ENCODE measurements at places on chromosomes 12 and 14.

GRCh38 chr14:22073801-22074200, 400.2 kb upstream of the OR4E1 start:
- DNase-seq, result no peak

DNA sequence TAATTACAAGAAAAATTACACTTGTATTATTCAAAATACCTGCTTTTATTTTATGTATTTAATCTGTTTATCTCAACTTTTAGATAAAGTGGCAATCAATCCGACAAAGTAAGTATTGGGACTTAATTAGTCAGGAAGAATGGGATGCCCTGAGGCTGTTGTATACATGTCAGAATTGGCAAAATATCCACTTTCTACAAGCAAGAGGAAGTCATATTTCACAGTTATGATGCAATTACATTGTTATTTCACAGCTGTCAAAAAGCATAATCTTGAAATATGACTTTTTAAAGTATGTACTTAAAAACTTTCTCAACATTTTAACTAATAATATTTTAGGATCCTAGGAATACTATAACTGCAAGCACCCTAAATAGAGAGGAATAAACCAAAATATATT, 357.1 kb upstream of the MGAT4C start:
- DNase-seq, result no peak

DNA sequence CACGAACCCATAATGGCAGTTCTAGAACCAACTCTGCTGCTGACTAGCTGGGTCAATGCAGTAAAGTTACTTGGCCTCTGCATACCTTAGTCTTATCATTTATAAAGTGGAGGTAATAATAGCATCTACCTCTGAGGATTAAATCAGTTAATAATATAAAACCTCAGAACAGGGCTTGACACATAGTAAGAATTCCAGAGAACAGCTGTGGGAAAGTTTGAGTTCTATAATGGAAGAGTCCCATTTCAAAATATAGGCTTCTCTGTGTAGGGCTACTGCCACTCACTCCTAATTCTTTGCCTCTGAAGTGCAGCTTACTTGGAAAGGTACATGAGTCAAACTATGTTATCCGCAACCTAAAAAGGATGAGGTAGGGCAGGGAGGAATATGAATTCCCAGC, 269.2 kb upstream of the PRKD1 start:
- no peak for DNase-seq

GRCh38 chr12:104799458-104799857, 158.6 kb downstream of the SLC41A2 start:
- DNase-seq, result no peak

GRCh38 chr14:54058505-54058904, 101.9 kb upstream of the BMP4 start:
- DNase-seq, result no peak

DNA sequence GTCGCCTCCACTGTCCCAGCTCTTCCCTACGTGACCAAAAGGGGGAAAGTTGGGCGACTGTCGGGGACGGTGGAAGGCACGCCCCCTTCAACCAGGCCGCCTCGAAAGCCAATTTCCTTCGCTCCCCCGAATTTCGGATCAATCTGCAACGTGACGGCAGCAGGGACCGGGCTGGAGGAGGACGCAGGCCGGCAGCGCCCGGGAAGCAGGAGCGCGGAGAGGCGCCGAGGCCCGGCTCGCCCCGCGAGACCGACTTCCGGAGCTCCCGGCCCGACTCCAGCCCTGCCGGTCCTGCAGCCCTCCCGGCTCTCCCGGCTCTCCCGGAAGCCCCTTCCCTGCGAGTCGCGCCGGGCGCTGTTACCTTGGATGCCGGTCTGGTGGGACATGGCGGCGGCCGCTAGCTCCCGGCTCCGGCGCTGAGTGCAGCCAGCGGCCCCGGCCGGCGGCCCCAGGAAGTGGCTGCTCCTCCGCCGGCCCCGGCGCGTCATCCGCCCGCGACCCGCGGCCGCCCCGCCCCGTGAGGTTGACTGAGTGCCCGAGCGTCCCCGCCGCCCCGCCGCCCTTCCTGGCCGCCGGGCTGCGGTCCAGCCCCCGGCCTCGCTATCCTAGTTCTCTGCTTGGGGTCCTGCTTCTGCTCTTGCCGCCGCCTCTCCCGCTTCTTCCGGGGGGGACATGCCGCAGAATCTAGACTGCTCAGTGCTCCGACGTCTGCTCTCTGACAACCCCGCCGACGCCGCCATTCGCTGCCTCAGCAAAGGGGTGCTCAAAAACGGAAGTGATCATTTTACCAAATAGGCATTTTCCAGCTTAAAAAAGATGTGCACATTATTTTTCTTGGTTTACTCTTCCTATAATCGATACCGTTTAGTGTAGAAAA, at the start of gene TWF1:
Gene TWF1, minus strand, starts transcription at position 458 of the 877 bp plus-strand sequence. Its CDS starts 72 bp downstream, at position 386.
- no peak for DNase-seq

- DNase-seq, result no peak
Measured at GRCh38 chr14:69648480-69649451, 37.4 kb downstream of the SUSD6 start.

GRCh38 chr14:89958966-89959365, 3.2 kb downstream of the TDP1 start:
- DNase-seq, result no peak

GRCh38 chr14:50675597-50675996, 7.5 kb upstream of the SAV1 start:
- DNase-seq, result no peak

GRCh38 chr12:85405262-85405661, 125.2 kb downstream of the ALX1 start:
- DNase-seq, result no peak

GRCh38 chr12:125185740-125186470, 120.7 kb downstream of the AACS start:
- no peak for DNase-seq

GRCh38 chr12:11881835-11882234, 188.9 kb upstream of the BCL2L14 start:
- no peak for DNase-seq

DNA sequence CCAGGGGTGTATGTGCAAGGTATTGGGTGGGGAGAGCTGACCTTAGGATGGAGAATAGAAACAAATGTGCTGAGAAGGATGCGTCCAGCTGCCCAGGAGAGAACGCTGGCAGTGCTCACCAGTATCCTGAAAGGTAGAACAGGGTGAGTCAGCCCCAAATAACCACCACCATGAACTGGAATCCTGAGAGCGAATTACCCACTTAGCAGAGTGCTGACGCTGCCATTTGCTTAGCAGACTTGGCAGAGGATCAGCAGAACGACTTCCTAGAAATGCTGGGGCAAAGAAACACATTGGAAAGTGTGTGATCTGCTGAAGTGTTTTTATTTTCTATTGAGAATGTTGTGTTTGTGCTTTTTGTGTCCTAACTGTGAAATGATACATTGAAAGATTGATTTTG, 213.6 kb downstream of the ADGRD1 start:
- no peak for DNase-seq

DNA sequence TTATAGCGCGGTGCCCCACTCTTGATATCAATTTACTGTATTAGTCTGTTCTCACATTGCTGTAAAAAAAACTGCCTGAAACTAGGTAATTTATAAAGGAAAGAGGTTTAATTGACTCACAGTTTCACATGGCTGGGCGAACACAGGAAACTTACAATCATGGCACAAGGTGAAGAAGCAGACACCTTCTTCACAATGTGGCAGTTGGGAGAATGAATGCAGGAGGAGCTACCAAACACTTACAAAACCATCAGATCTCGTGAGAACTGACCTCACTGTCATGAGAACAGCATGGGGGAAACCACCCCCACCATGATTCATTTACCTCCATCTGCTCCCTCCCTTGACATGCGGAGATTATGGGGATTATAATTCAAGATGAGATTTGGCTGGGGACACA, 42.3 kb downstream of the FBXO34 start:
- no peak for DNase-seq

DNA sequence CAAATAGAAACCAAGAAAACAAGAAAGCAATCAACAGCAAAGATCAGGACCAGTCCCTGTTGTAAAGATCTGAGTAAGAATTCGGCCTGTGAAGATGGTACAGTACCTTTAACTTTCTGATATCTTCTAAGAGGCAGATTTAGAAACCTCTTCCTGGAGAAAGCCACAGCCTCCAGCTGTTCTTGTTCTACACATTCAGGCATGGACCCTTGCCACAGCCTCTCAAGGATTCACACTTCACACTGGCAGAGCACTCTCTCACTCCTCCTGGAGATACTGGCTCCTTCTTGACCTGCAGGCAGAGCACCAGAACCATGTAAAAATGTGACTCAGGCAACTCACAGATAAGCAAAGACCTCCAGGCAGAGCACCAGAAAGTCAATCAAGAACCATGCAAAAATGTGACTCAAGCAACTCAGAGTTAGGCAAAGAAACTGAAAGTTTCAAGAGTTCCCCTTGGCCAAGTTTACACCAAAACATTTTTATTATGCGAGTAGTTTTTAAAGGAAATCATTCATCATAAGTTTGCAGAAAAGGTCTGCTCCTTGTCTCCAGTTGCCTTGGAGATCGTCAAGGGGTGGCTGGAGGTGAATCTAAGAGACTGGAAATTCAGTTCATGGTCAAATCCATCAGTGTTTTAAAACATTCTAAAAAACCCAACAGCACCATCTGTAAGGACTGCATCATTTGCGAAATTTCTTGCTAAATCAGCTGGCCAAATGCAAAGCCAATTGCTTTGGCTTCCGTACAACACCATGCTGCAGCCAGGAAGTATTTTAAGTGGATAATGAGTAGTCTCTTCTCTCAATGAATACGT, 119.3 kb upstream of the MDM1 start:
- no peak for DNase-seq

GRCh38 chr12:18749386-18749957, 11.6 kb downstream of the CAPZA3 start:
- no peak for DNase-seq

DNA sequence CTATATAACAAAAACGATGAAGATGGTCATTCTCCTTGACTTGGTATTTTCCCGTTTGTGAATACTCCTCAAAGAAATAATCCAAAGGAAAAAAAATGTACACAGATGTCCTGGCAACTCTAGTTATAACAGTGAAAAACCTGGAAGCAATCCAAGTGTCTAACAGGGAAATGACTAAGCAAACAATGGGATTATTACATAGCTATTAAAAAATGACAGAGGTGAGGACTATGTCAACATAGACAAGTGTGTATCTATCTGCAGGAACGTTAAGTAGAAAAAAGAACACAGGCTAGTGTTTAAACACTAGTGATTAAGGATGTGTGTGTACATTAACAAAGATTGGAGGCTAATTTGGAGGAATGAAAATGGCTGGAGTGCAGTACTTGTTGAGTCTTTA, 5.9 kb upstream of the APOLD1 start:
- DNase-seq, result peak; percentile 47

DNA sequence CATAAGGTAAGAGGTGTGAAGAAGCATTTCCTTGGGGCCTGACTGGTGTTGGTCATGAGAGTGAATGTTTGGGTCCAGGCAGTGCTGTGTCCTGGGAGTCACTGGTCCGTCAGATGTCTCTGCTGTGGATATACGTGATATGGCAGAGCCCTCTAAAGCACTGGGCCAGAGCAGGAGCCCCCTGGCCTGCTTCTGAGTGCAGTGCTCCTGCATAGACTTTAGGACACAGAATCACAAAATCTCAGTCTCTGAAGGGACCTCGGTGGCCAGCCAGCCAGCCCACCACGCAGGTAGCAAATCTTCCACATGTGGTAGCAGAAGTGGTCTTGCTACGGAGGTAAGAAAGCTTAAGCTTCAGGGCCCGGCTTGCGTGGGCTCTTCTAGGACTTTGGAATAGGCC, 18.5 kb upstream of the AQP2 start:
- DNase-seq, result no peak

DNA sequence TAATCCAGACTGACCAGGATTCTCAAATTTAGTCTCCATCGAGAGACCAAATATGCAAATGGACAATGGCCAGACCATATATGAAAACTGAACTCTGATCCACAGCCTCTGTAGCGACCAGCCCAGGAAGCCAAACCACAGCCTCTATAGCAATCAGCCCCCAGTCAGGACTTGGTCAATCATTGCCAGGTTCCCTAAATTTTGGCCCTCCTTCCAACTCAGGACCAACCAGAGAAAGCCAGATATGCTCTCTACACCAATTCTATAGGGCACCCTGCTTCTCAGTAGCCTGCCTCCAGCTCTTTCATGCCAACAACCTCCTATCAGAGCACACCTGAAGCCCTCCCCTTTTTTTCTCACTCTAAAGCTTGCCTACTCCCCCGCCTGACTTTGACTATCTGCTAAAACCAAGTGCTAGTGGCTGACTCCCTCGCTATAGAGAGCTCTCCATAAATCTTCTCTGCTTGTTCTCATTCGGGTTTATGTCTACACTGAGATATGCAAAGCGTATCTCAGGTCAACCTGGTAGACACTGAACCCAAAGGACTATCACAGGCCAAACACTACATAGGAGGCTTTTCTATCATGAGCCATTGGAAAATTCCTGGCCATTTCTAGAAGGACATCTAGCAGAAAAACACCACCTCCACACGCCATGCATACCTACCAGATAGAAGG, 110.5 kb upstream of the FUT8 start:
- no peak for DNase-seq

DNA sequence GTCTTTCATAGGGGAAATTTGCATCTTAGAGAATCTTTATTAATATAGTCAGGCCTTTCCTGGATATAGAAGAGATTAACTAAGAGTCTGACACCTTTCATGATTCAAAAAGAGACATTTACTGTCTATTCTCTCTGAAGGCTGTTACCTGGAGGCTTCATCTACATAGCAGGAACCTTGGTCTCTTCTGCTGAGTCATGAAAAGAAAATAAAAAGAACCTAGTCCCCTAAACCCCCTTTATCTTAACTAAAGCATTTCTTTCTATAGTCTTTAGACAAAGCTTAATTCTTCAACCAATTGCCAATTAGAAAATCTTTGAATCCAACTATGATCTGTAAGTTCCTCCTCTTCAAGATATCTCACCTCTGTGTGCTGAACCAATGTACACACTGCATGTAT, 33.1 kb downstream of the RPS29 start:
- DNase-seq, result no peak

DNA sequence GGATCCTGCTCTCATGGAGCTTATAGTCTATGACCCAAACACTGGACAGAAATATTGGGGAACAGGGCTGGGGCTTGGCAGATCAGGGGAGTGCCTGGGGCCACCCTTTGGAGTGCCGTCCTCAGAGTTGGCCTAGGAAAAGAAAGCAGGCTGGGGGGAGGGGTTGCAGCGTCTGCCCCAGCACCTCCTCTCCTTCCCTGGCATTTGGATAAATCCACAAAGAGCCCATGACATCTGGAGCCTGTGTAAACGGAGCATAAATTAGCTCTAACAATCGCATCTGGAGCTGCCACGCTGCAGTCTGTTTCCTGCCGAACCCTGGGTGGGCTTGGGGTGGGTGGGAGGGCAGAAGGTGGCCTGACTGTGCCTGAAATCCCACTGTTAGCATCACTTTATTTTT, 63.8 kb downstream of the MVK start:
- DNase-seq, result no peak

GRCh38 chr12:124727922-124728321, 135.7 kb downstream of the SCARB1 start:
- DNase-seq, result no peak

- DNase-seq, result peak; percentile 98
Measured at GRCh38 chr14:103558071-103558882, 4.2 kb downstream of the BAG5 start.

GRCh38 chr14:21068521-21069387, 1.4 kb upstream of the ARHGEF40 start:
- no peak for DNase-seq
